ENCODE measurements at places on chromosomes 16 and 17.
A peak's percentile ranks its signal among the peaks of the same experiment; 100 is the strongest.

- no peak for DNase-seq
Measured at GRCh38 chr17:36743130-36743529, 141.7 kb downstream of the MRM1 start.

DNA sequence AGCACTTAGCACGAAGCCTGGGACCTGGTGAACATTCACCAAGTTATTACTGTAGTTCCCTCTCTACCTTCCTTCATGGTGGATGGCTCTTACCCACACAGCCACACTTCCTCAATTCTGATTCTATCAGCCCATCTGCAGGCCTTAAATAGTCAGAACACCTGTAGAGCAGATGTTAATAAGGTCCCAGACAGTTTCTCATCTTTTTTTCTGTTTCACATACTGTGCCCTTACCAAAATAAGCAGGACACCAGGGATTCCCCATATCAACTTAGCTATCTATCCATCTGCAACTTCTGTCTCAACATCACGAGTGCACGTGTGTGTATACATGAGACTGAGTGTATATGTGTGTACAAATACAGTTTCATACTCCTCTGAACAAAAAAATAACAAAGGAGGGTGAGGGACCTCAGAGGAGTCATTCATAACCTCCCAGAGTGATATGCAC lies 2.8 kb downstream of the RECQL5 start:
- DNase-seq, result no peak

DNA sequence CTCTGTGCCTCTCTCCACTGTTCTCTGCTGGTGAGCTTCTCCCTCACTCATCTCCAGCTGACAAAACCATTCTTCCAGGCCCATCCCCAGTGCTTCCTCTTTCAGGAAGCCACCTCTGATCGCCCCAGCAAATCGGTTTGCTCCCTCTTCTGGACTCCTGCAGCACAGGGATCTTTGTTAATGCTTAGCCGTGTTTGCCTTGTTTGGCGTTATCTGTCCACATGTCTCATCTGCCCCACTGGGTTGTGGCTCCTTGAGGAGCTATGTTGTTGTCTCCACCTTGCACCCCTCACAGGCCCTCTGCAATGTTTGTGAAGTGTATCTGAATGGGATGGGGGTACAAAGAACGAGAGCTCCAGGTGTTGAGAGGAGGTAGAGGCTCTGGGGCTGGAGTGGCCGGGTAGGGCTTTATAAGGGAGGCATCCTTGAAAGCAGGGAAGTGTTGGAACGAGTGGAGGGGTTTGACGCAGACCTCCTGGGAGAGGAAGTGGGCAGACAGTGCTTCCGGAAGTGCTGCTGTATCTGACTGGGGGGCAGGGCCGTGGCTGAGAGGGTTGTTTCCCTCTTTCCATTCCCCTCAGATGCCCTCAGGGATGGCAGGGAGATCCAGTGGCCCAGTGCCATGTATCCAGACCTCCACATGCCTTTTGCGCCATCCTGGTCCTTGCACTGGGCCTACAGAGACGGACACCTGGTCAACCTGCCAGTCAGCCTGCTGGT lies 27.8 kb downstream of the CASKIN2 start:
- no peak for DNase-seq

DNA sequence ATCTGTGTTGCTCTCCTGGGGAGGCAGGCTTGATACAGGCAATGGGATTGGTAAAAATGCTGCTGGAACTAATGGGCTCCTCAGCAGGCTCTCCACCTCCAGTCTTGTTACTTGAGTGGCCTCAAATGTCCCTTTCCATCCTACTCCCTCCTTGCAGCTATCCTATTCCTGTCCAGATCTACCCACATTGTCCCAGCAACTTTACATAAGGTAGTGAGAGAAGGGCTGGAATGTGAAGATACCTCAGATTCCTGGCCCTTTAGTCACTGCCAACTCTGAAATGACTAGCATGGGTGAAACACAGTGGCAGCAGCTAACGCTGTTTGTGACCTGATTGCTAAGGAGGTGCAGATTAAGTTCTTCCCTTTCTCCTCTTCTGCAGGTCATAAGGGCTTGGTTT lies 210.1 kb upstream of the HS3ST4 start:
- DNase-seq, result peak; percentile 88

- no peak for DNase-seq
Measured at GRCh38 chr16:70711211-70712031, 25.6 kb upstream of the MTSS2 start.

DNA sequence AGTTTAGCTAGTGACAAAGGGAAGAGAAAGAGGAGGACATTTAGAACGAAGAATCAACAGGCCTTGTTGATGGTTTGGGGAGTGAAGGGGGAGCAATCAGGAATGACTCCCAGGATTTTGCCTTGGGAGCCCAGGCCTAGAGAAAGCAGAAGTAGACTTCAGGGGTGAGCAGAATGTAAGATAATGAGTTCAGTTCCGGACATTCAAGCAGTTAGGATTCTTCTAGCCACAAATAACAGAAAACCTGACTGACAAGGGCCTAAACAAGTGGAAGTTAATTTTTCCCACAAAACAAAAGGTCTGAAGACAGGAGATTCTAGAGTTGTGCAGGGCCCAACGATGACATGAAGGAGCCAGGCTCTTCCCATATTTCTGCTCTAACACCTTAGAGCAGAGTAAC lies 45.9 kb downstream of the SKAP1 start:
- no peak for DNase-seq

DNA sequence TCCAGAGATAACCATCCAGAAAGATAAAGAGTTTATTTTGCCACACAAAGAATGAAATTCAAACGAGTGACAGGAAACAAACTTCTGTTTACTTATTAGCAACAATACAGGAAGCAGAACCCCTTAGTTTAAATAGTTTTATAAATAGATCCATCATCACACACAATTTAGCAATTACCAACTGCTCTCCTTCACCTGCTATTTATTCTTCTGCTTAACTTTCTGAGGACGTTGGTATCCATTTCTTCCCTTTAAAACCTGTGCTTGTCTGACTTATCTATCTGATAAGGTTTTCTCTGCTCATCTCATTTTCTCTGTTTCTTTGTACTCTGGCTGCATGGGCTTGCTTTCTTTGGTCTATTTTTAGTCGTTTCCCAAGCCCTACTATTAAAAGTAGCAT lies 4.3 kb upstream of the ADAMTS18 start:
- DNase-seq, result no peak

DNA sequence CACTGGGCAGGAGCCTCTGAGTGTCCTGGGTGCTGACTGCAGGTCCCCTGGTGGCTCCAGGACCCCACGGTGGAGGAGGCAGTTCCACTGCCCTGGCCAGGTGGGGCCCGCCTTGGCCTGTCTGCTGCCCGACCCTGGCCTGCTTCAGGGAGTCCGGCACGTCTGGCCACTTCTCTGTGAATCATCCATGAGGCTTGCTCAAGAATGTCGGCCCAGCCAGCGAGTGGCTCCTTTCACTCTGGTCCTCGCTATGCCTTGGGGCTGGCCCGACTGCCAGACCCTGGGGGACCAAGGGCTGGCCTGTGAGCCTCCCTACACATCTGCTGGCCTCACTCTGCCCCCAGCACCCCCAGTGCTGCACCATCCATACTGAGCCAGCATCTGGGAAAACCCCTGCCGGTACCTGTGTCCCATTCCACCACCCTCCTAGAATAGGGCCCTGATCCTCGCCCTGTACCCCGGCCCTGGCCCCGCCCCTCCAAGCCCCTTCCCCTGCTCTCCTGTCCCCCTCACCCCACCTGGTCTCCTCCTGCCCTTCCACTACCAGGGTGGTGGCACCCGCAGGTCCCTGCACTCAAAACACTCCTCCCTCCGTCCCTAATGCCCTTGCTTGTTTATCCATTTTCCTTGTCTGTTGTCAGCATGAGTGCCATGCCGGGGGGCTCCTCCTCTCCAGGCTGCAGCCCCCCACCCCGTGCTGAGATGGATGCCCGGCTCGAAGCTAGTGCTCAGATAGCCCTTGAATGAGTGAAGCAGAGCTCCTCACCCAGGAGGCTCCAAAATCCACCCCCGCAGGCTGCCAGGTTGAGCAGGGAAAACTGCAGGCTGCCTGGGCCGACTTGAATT lies 35.5 kb downstream of the ADCY7 start:
- DNase-seq, result peak; percentile 64

DNA sequence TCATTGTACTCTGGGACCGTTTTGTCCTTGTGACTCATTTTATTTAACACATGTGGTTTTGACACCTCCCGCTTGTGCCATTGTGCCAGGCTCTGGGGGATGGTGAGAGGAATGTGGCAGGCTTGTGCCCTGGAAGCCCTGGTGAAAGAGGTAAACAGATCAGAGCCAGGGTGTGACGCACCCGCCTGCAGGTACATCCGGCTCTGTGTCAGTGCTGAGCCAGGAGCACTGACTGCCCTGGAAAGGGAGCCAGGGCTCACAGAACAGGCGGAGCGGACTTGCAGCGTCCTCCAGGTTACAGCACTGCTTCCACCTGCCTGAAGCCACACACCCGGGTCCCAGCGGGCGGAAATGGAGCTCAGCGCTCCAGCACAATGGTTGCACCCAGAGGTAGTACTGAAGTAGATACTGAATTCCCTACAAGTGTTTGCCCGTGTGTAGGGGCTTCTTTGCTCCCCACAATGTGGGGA lies 30.6 kb downstream of the CDRT15 start:
- DNase-seq, result peak; percentile 22

- no peak for DNase-seq
Measured at GRCh38 chr17:20217677-20218076, 208.5 kb downstream of the SPECC1 start.

GRCh38 chr17:74392848-74393247 lies 25.5 kb downstream of the GPR142 start:
- DNase-seq, result no peak

- no peak for DNase-seq
Measured at GRCh38 chr16:87541147-87541871, 48.5 kb upstream of the ZCCHC14 start.

DNA sequence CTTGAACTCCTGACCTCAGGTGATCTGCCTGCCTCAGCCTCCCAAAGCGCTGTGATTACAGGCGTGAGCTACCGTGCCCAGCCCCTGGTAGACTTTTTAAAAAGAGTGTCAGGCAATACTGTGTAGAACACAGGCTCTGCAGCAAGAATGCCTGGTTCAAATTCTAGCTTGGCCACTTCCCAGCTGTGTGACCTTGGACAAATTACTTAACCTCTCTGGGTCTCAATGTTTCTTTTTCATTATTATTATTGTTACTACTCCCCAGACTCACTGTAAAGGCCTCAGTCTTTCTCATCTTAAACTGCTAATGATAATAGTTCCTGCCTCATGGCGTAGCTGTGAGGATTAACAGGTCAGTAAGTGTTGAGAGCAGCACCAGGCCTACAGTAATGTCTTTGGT lies 114.3 kb downstream of the LITAF start:
- no peak for DNase-seq

DNA sequence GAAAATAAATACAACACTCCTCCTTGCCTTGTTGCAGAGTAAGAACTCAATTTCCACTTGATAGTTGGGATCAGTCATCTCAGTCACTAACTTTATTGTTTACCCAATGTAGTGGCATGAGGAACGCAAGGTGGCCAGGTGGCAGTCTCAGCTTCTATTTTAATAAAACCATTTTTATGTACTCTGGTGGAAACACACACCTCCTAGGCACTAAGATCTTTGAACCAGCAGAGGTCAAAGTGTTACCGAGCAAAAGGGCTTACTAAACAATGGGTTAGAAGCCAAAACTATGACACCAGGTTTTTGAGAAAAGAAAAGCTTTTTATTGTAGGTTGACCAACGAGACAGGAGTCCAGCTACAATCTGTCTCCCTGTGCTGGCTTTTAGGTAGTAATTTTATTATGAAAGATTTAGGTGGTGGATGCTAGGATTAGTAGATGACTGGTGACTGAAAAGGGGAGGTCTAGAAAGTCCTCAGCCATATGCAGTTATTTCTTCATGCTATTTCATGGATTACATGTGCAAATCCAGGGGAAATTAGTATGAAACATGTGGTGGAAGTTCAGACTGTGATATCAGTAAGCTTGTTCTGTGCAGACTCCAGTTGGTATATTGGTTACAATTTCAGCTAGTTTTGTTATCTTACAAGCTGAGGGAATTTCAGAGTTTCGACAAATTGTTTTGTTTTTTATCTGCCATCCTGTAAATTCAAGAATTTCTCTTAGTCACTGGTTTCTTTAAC lies 122.3 kb downstream of the PCTP start:
- no peak for DNase-seq

- DNase-seq, result no peak
Measured at GRCh38 chr16:66687906-66688625, 8.5 kb downstream of the CMTM4 start.

DNA sequence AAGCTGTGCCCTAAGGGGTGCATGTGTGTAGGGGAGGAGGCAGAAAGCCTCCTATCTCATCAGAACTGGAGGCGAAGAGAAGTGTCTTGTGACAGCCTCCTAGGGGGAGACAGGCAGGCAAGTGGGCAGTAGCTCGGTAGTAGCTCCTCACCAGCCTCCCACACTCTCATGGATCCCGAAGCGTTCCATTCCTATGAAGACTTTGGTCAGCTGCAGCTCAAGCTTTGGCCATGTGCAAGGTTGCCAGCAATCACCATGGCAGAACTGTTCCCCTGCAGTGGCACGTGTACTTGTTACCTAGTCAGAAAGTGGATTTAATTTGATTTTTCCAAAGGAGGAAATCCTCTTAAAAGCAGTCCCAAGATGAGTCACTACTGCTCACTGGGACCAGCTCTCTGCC lies 6.7 kb downstream of the MRPL58 start:
- no peak for DNase-seq

GRCh38 chr17:20241855-20242254 lies 225.5 kb downstream of the LGALS9B start:
- DNase-seq, result no peak

- DNase-seq, result no peak
Measured at GRCh38 chr17:29616300-29617048, 6.2 kb downstream of the CORO6 start.

- no peak for DNase-seq
Measured at GRCh38 chr17:43915559-43915958, 8.2 kb upstream of the MPP2 start.

DNA sequence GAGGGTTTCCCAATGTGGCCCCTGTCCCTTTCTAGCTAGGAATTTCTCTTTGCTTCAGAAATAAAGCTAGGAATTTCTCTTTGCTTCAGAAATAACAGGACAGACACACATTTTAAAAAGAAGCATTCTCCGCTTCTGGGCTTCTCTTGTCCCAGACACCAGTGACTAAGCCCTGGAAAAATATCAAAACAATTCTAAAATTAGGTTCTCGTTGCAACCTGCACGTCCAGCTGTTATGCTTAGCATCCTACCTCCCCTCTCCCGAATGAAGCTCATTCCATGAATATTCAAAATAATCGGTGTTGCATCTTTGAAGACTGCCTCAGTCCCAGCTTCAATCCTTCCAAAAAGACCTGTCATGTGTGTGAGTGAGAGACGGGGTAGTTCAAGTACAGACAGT lies 45.6 kb upstream of the WSCD1 start:
- no peak for DNase-seq

- no peak for DNase-seq
Measured at GRCh38 chr16:55728797-55729196, 73.0 kb downstream of the SLC6A2 start.
